ENCODE measurements at places on chromosomes 3 and 15.

- DNase-seq: no peak
Observed at GRCh38 chr3:129539206-129539605, 3.8 kb upstream of the H1-8 start.

GRCh38 chr15:40633178-40633577 lies 39.1 kb downstream of the KNL1 start:
- no peak for DNase-seq

DNA sequence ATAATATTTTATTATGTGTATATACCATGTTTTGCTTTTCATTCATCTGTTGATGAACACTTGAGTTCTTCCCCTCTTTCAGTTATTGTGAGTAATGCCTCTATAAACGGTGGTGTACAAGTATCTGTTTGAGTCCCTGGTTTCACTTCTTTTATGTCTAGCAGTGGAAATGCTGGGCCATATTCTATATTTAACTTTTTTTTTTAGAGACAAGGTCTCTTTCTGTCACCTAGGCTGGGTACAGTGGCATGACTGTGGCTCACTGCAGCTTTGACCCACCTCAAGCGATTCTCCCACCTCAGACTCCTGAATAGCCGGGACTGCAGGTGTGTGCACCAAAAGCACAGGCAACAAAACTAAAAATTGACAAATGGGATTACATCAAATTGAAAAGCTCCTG lies 19.9 kb downstream of the GOLM2 start:
- DNase-seq: no peak

GRCh38 chr3:55716044-55716443 lies 228.9 kb upstream of the WNT5A start:
- no peak for DNase-seq

- no peak for DNase-seq
Observed at GRCh38 chr3:168364967-168365366, 269.2 kb upstream of the GOLIM4 start.

DNA sequence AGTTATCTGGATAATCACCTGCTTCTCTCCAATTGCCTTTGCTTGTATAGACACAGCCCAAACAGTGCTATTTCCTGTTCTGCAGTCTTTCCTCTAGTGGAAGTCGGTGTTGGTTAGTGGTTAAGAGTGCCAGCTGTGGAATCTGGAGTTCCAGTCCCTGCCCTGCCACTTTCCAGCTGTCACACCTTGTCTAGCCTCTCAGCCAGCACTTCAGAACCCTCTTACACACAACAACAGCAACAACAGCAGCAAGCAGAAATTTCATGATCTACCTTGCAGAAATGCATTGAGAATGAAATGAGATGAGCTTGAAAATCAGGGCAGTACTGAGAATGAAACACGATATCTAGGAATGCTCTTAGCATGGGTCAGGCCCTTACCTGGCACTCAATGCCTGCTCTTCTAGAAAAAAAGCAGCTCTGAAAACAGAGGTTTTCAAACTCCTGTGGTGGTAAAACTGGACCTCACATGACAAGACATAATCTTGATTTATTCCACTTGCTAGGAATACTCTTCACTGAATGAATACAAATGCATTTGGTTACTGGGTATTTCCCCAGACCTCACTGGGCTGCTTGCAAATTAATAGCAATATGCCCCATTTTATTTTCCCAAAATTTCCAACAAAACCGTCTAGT lies 3.3 kb upstream of the WNT5A start:
- DNase-seq: no peak

GRCh38 chr3:140159646-140160045 lies 224.7 kb downstream of the CLSTN2 start:
- no peak for DNase-seq

DNA sequence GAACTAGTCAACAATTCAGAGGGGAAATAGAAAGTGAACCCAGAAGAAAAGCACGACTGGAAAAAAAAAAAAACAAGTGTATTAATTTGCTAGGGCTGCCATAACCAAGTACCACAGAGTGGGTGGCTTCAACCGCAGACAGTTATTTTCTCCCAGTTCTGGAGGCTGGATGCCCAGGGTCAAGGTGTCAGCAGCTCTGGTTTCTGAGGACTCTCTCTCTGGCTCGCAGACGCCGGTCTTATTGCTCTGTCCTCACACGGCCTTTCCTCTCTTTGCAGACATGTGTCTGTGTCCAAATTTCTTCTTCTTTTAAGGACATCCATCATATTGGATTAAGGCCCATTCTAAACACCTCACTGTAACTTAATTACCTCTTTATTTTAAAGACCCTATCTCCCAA lies 291.8 kb downstream of the XXYLT1 start:
- no peak for DNase-seq

All from T-helper 2 cell (primary cell).